IPS DF 19.7 (cell line): ENCODE measurements at places on chromosomes 5 and 9.
A peak's percentile ranks its signal among the peaks of the same experiment; 100 is the strongest.

- DNase-seq: no peak
These were observed 30.6 kb downstream of the NKX2-5 start for GRCh38 chr5:173204185-173204979.

DNA sequence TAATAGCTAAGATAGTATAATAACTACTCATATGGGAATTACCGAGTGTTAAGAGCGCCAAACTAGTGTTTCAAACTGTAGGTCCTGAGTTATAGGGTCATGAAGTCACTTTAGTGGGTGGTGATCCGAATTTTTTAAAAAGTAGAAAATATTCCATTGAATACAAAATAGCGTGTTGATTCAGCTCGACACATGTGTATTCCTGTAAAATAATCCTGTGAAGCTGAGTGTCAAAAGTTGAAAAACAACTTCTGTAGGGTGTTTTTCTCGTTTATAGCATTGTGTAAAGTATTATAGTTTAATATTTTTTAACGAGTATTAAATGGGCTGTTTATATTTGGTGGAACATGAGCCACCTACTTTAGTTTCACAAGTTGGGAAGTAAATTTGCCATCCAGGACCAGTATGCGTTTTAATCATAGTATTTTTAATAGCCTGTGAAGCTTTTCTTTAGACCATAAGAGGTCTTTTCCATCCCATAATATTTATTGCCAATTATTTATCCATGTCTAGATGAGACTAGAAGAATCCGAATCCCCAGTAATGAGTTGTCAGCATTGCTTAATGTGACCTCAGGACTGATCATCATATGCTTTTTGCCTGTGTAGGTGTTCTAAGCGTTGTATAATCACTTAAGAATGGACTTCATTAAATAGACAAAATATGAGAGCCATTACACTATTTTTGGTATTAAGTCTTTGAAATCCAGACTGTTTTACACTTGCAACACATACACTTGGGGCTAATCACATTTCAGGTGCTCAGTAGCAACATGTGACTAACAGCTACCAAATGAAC, 84.1 kb downstream of the PTPDC1 start:
- DNase-seq: no peak

- DNase-seq: peak; percentile 42
These were observed 146.8 kb upstream of the IQGAP2 start for GRCh38 chr5:76256116-76256889.

DNA sequence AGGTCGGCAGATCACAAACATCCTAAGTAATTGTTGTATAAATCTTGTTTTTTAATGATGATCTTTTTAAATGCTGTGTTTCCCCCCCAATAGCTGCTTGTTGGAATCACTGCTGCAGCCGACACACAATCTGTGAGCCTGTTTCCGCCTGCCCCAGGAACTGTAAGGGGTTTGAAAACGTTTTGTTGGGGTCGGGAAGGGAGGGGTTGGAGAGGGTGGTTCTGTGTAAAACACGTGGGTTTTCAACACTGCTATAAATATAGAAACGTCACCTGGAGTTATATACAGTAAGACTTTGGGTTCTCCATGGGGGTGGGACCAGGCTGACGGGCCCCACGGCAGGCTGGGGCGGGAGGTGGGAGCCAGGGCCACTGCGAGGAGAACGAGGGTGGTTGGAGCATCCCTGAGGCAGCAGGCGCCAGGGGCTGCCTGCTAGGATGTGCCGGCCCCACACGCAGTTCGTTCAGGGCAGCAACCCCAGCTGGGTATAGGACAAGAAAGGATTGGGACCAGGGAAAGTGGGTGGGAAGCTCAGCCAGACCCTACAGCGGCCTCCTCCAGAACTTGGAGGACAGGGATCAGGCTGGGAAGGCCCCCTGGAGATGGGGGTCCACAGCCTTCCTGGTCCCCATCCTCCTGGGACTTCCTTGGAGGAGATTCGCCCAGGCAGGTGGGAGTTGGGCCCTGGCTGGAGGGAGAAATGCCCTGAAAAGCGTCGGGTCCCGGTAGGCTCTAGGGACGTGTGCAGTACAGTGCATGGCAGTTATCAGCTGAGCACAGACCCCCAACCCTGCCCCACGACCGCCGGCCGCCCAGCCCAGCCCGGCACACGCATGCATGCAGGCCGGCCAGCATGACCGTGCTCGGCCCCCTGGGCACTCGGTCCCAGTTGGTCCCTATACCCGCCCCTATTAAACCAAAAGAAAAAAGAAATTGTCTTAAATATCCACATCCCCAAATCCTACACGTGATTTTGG, 9.7 kb downstream of the RNF44 start:
- DNase-seq: no peak

DNA sequence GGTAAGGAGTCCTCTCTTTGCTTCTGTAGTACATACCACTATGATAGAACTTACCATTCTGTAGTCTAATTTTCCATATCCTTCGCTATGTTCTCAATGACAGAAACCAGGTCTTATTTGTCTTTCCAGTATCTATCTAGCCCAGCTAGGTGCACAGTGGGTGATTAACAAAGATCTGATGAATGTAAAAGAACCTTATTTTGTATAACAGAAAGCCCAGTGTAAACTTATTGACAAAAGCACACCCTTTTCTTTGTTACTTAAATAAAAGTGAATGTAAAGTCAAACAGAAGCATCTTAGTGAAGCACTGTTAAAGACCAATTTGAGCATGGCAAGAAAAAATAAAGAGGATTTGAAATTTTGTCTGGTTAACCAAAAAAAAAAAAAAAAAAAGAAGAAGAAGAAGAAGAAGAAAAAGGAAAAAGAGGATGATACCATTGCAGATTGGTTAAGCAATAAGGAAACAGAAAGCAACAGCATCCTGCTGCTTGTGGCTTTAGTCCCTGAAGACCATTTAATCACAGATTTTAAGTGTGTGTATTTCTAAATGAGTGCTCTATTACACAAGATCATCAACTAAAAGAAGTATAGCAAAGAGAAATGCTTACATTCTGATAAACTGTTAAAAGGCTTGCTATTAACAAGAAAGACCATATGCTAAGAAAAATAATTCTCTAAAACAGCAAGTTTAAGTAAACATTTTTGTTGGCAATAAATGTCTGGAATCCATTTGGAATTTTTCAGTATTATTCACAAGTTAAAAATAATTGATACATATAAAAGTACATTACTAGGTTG, 21.2 kb downstream of the MEGF9 start:
- no peak for DNase-seq

GRCh38 chr5:407801-408268, 35.1 kb upstream of the EXOC3 start:
- no peak for DNase-seq

- DNase-seq: no peak
These were observed 29.9 kb downstream of the CD180 start for GRCh38 chr5:67166460-67167285.

GRCh38 chr9:35891646-35892045, 14.4 kb upstream of the HRCT1 start:
- DNase-seq: no peak

- no peak for DNase-seq
These were observed 219.2 kb downstream of the TRPM3 start for GRCh38 chr9:70902171-70902570.

DNA sequence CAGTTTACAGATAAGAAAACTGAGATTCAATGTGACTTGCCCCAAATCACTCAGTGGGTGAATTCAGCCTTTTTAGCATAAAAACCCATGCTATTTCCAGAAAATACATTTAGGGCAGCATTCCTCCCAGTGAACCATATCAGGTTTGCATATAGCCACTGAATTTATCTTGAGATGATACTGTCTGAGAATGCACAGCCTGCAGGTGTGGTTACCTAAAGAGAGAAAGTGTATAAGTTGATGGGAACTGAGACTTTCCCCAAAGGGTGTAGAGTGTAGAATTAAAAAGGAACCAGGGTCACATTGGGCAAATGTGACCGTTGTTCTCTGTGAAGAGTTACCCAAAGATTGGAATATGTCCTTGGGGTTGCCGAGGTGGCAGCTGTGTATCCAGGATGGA, 100.0 kb upstream of the PIK3R1 start:
- no peak for DNase-seq

- DNase-seq: no peak
These were observed 204.5 kb downstream of the DENND1A start for GRCh38 chr9:123725389-123725788.

- DNase-seq: no peak
These were observed 27.9 kb downstream of the USP20 start for GRCh38 chr9:129863059-129863690.
